ENCODE measurements at places on chromosomes 16 and 17. TPM values are rescaled to one million over a fixed set of nuclear protein-coding genes. Genes with fewer than 3 reads are reported as not detected.

UNC13D gene
- total RNA-seq, result 135 TPM

KRTAP3-2 gene
- not detected for total RNA-seq

GRCh38 chr17:28346199-28346580 is 10.6 kb downstream of the TNFAIP1 start:
- H3K4me1 ChIP-seq, result no peaks in the 10 kb centered on the region
- H3K27ac ChIP-seq, result peak overlapping the region; percentile 23
- H3K36me3 ChIP-seq, result peaks cover 40% of the 10 kb centered on the region

DNA sequence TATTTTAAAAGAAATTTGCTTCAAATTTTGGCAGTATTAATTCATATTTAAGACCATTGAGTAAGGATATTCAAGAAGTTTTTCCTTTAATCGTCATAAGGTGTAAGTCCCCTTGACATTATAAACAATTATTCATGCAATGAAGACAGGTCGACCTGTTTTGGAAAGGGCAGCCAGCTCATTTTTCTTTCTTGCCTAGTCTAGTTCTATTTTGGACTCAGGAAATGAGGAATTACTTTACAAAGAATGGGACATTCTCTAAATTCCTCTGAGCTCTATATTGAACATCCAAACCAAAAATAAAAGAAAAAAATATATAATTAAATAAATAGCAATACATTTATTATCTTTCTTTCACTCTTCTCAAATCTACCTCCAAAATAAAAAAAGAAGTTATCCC is 595.6 kb upstream of the KIF2B start:
- no peak overlapping the region for H3K27ac ChIP-seq
- no peaks in the 10 kb centered on the region for H3K4me1 ChIP-seq
- no peaks in the 10 kb centered on the region for H3K36me3 ChIP-seq
- H3K27me3 ChIP-seq, result no peaks in the 10 kb centered on the region
- H3K4me3 ChIP-seq, result no peak overlapping the region

- no peaks in the 10 kb centered on the region for H3K4me1 ChIP-seq
- DNase-seq, result no peak
- H3K4me3 ChIP-seq, result no peak overlapping the region
- peaks cover 1% of the 10 kb centered on the region for H3K36me3 ChIP-seq
- H3K27me3 ChIP-seq, result peaks cover 2% of the 10 kb centered on the region
Measured at GRCh38 chr16:81967358-81967757, 43.9 kb downstream of the SDR42E1 start.

GRCh38 chr17:27906226-27906580 is 13.0 kb upstream of the LYRM9 start:
- peaks cover 19% of the 10 kb centered on the region for H3K27me3 ChIP-seq
- no peaks in the 10 kb centered on the region for H3K4me1 ChIP-seq
- H3K36me3 ChIP-seq, result no peaks in the 10 kb centered on the region
- DNase-seq, result no peak
- no peak overlapping the region for H3K4me3 ChIP-seq

GRCh38 chr16:83830091-83830768 is 22.5 kb downstream of the HSBP1 start:
- H3K4me1 ChIP-seq, result peaks cover 6% of the 10 kb centered on the region
- no peak for DNase-seq
- H3K4me3 ChIP-seq, result no peak overlapping the region
- H3K36me3 ChIP-seq, result no peaks in the 10 kb centered on the region
- H3K27ac ChIP-seq, result no peak overlapping the region

GRCh38 chr16:77775911-77776909 is 12.2 kb upstream of the VAT1L start:
- H3K27ac ChIP-seq, result no peak overlapping the region
- H3K36me3 ChIP-seq, result no peaks in the 10 kb centered on the region
- no peak overlapping the region for H3K4me3 ChIP-seq
- no peaks in the 10 kb centered on the region for H3K4me1 ChIP-seq
- DNase-seq, result no peak

DNA sequence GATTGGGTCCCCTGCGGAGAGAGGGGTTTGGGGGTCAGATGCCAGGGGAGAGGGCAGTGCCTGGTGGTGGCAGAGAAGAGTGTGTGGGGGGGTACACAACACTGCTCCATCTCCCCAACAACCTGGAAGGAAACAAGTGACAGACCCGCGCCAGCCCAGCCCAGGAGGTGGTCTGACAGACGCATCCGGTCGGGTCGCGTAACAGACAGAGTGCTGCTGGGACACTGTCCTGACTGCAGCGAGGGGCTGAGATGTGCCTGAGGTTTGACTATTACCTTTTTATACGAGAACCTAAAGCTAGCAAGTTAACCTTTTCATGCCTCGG is 16.2 kb downstream of the UNC13D start:
- peak overlapping the region; percentile 87 for H3K27ac ChIP-seq
- peaks cover 17% of the 10 kb centered on the region for H3K36me3 ChIP-seq
- H3K27me3 ChIP-seq, result no peaks in the 10 kb centered on the region
- no peak for DNase-seq

- peaks cover 37% of the 10 kb centered on the region for H3K36me3 ChIP-seq
- H3K27ac ChIP-seq, result no peak overlapping the region
- peaks cover 7% of the 10 kb centered on the region for H3K4me1 ChIP-seq
Measured at GRCh38 chr17:2058586-2059546, 4.0 kb downstream of the HIC1 start.

- DNase-seq, result peak; percentile 12
- peaks cover 22% of the 10 kb centered on the region for H3K4me1 ChIP-seq
- no peak overlapping the region for H3K27ac ChIP-seq
- H3K36me3 ChIP-seq, result no peaks in the 10 kb centered on the region
- H3K4me3 ChIP-seq, result no peak overlapping the region
- no peaks in the 10 kb centered on the region for H3K27me3 ChIP-seq
Measured at GRCh38 chr16:21156767-21157467, 1.6 kb upstream of the LDAF1 start.

DNA sequence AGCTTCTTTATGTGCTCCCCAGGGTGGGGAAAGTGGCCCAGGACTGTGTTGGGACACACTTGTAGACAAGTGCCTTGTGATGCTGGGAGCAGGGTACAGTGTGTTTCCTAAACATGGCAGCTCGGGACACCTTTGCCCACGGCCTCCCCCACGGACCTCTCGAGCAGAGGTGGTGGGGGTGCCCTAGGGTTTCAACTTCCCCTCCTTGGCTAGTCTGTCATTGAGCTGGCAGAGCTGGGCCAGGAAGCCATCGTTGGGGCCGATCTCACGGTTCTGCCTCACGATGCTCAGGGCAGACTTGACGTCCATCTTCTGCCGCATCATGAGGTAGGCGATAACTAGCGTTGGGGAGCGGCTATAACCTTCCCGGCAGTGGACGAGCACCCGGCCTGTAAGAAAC is 9.4 kb downstream of the DUSP3 start:
- DNase-seq, result no peak
- H3K27me3 ChIP-seq, result no peaks in the 10 kb centered on the region
- no peak overlapping the region for H3K27ac ChIP-seq
- no peak overlapping the region for H3K4me3 ChIP-seq
- no peaks in the 10 kb centered on the region for H3K4me1 ChIP-seq

GRCh38 chr16:81349608-81350305 is 35.0 kb downstream of the GAN start:
- peaks cover 24% of the 10 kb centered on the region for H3K36me3 ChIP-seq
- peaks cover 11% of the 10 kb centered on the region for H3K4me1 ChIP-seq
- H3K27ac ChIP-seq, result no peak overlapping the region
- H3K27me3 ChIP-seq, result no peaks in the 10 kb centered on the region
- no peak overlapping the region for H3K4me3 ChIP-seq

DNA sequence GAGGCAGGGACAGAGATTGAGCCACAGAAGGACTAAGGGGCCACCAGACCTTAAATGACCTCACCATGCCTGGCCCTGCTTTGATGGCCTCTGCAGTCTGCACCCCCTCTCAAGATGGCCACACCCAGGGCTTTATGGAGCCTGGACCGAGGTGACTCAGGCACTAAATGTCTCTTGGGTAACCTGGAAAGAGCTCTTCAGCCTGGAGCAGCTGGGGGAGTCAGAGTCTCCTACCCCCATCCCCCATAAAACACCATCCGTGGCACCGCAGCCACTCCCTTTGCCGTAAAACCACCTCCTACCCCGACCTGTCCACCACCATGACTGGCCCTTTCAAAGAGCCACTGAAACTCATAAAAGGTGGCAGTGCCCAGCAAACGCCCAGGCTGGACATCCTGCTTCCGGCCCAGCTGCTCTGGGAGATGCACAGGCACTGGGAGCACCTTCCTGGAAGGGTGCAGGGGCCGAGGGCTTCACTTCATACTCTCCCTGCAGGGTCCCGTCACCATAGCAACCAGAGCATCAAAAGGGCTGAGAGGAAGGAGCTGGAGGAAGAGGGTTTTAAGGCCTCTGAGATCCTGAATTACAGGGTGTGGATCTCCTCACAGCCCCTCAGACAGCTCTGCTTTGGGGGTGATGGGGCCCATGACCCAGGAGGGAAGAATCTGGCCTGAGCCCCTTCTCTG is 22.3 kb downstream of the FOXN1 start:
- H3K4me1 ChIP-seq, result no peaks in the 10 kb centered on the region
- H3K4me3 ChIP-seq, result no peak overlapping the region
- no peak overlapping the region for H3K27ac ChIP-seq
- no peaks in the 10 kb centered on the region for H3K27me3 ChIP-seq

DNA sequence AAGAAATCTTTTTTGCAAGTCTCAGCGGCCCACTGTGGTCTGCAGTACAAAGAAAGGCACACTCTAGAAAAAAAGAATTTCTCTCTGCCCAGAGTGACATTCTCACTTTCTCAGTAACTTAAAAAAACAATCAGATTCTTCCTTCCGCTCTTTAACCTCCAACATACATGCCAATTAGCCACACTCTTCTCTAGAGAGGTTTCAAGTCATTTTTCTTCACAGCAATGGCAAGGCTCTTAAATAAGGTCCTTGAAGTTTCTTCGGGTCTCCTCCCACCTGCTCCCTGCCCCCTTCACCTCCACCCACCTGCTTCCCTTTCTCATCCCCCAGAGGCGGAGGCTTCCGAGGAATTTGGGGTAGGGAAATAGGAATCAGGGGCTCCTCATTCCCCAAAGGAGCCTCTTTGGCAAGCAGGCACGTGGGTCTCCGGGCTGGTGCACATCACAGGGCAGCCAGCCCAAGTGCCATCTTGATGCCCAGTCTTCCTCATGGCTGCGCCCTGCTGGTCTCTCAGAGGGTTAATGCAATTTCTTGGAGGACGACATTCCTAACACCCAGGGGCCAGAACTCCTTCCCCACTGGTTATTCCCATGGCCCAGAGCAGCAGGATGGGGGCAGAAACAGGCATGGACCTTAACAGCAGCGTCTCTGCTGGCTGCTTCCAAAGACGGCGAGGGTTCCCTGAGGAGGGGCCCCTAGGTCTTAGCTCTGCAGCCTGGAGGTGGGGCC is 855 bp upstream of the MEOX1 start:
- DNase-seq, result no peak
- H3K4me3 ChIP-seq, result no peak overlapping the region
- H3K27me3 ChIP-seq, result peaks cover 3% of the 10 kb centered on the region
- peaks cover 39% of the 10 kb centered on the region for H3K4me1 ChIP-seq
- H3K36me3 ChIP-seq, result no peaks in the 10 kb centered on the region
- peak overlapping the region; percentile 47 for H3K27ac ChIP-seq

DNA sequence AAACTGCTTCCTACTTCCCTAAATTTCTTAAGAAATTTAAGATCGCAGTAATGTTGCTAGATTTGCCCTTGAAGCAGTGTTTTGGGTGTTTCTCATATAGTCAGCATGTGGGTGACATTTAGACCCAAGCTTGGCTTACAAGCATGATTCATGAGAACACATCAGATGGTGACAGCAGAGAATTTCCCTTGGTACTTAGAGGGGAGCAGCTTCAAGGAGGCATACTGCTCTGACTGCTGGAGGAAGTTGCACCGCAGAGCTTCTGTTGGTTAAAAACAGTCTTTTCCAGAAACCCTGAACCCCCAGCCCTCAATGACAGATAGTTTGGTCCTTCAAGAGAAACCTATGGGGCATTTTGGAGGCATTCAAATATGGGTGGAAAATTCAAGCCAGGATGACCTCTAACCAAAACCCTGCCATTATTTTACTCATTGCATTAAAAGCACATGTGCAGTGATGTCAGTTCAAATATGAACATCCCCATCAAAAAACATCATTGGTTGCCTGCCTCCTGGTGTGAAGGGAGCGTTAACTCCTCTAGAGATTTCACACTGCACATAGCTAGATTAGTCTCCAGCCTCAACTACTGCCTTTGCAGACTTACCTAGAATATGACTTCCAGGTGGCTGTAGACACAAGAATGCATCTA is 201.5 kb upstream of the CACNG5 start:
- no peaks in the 10 kb centered on the region for H3K27me3 ChIP-seq
- no peak overlapping the region for H3K4me3 ChIP-seq
- peak; percentile 70 for DNase-seq
- H3K4me1 ChIP-seq, result peaks cover 55% of the 10 kb centered on the region
- peak overlapping the region; percentile 61 for H3K27ac ChIP-seq

DNA sequence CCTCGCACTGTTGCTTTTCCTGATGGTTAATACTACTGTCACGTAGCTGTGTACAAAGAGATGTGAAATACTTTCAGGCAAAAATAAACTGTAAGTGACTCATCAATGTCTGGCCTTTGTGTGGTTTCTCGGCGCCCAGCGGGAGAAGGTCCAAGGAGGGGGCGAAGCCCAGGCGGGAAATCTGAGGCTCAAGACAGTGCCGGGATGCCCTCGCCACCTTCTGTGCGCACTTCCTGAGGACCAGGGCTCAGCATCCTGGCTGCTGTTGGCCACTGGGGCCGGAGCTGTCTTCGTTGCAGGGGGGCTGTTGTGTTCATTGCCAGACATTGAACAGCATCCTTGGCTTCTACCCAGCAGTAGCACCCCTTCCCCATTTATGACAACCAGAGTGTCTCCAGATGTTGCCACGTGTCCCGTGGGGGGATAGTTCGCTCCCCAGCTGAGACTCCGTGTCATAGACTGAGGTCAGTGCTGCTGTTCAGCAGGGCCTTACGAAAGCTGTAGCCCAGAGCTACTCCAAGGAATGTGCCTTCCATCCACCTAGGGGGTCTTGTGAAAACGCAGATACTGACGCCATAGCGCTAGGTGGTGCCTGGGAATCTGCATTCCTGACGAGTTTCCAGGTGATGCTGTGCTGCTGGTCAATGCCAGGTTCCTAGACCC is 67.3 kb upstream of the PLCG2 start:
- no peak overlapping the region for H3K4me3 ChIP-seq
- H3K36me3 ChIP-seq, result peaks cover 11% of the 10 kb centered on the region
- peaks cover 24% of the 10 kb centered on the region for H3K4me1 ChIP-seq
- H3K27me3 ChIP-seq, result no peaks in the 10 kb centered on the region
- no peak overlapping the region for H3K27ac ChIP-seq

GRCh38 chr17:8465759-8466158 is 30.1 kb downstream of the NDEL1 start:
- peaks cover 4% of the 10 kb centered on the region for H3K4me1 ChIP-seq
- no peak overlapping the region for H3K4me3 ChIP-seq
- H3K27me3 ChIP-seq, result no peaks in the 10 kb centered on the region

DNA sequence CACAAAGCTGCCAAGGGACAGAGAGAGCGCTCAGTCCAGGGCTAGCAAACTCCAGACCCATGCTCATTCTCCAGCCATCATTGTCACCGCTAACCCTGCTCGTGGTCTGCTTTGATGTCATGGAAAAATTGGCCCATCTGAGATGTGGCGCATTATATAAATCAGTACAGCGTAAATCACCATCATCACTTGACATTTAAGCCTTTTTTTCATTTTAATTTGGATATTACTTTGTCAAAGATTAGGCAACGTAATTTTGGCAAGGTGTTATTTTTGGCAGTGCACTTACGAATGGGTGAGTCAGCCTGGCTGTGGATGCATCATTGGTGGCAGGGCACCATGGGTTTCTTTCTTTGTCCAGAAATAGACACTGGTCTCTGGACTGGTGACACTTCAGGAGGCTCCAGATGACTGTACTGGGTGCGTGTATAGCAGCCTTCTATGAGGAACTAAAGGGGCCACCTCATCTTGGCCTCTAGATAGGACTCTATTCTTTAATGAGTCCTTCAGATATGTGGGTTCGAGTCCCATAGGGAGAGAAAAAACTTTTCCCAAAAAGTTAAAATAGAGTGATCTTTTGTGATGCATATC is 166.3 kb downstream of the MSI2 start:
- H3K27me3 ChIP-seq, result no peaks in the 10 kb centered on the region
- no peak overlapping the region for H3K4me3 ChIP-seq
- peaks cover 7% of the 10 kb centered on the region for H3K36me3 ChIP-seq
- H3K4me1 ChIP-seq, result peaks cover 54% of the 10 kb centered on the region

Data from activated CD4-positive, alpha-beta memory T cell treated with anti-CD3 and anti-CD28 coated beads for 36 hours (primary cell).